CD8-positive, alpha-beta memory T cell (primary cell): ENCODE measurements at places on chromosomes 1 and 21. TPM values are rescaled to one million over a fixed set of nuclear protein-coding genes. Genes with fewer than 3 reads are reported as not detected.

The APCS gene
- not detected for total RNA-seq

GRCh38 chr1:243393096-243393495 lies 137.3 kb downstream of the SDCCAG8 start:
- DNase-seq: no peak

DNA sequence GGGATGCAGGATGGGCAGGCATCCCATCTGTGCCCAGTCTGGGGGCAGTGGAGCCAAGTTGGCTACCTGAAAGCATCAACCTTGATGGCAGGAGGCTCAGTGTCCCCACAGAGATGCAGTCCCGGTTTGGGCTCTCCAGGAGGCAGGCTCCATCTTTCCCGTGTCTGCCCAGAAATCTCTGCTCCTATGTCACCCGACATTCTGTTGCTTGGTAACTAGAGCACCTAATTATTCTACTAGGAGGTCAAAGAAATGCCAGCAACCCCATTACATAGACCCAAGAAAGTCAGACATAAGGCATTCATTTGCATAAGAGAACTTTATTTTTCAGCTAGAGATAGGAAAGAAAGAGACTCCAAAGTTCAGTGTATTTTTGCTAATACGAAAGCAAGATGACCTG lies 100.3 kb upstream of the BACE2 start:
- DNase-seq: no peak

- no peak for DNase-seq
These were observed 20.5 kb downstream of the SYT2 start for GRCh38 chr1:202689493-202690342.

The GBP5 gene
- 67.2 TPM for total RNA-seq

The RXFP4 gene
- not detected for total RNA-seq

DNA sequence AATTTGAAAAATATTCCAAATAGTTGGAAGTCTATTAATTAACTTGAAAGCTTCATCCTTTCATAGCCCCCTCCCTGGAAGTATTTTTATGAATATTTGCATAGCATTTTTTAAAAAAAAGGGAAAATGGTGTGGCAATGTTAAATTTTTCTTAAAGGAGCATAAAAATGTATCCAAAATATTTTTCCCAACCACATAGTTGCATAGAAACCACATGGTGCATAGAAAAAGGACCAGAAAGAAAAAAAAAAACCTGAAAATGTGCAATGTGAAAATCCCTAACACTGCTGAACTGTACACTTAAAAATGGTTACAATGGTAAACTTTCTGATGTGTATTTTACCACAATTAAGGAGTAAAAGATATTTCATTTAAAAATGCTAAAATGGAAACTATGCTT lies 8.0 kb downstream of the C1orf167 start:
- no peak for DNase-seq

DNA sequence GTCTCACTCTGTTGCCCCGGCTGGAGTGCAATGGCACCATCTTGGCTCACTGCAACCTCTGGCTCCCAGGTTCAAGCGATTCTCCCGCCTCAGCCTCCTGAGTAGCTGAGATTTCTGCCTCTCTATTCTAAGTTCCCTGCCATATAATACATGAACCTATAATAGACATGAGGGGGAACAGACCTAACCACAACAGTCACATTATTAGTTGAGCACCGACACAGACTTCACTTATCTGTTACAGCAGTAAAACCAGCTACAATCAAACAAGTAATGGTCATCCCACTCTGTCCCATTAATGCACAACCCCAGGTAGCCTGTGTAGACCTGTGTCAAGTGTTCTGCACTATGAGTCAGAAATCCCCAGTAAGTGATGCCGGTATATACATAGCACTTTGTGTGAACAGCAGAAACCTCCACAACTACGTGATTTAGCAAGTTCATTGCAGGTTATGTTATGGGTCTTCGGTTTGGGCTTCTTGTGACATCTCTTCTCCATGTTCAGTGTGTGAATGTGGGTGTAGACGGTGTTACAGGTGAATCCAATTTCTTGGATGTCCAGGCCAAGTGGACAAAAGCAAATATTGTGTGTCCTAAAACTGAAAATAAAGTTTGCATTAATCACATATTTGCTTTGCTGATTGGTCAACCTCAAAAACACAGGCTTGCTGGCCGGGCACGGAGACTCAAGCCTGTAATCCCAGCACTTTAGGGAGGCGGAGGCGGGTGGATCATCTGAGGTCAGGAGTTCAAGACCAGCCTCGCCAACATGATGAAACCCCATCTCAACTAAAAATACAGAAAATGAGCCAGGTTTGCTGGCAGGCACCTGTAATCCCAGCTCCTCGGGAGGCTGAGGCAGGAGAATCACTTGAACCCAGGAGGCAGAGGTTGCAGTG lies 3.6 kb downstream of the MMACHC start:
- no peak for DNase-seq

DNA sequence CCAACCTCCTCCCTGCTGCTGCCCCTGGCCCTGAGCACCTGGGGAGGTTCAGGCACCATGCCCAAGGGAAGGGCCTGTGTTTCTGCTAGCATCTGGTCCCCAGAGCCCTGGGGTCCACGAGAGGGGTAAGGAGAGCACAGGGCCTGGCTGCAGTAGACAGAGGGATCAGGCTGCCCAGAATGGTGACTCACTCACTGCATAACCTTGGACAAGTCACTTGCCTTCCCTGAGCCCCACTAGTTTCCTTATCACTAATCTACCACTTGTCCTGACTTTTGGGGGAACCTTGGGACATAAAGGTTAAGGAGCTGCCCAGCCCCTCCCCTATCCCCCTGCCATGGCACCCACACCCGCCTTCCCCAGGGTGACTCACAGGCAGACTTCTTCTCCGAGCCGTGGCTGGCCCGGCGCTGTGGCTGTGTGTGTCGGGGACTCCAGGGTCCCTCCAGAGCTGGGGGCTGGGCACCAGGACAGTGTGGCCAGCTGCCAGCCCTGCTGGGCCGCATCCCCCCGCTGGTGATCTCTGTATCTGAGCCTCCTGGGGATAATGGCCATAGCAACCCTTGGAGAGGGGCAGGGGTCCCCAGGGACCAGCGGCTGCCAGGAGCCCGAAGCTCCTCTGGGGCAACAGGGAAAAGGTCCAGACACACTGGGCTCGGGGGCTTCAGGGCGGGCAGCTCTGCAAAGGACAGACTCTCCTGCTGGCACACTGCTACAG lies 4.0 kb downstream of the ARHGEF19 start:
- no peak for DNase-seq

DNA sequence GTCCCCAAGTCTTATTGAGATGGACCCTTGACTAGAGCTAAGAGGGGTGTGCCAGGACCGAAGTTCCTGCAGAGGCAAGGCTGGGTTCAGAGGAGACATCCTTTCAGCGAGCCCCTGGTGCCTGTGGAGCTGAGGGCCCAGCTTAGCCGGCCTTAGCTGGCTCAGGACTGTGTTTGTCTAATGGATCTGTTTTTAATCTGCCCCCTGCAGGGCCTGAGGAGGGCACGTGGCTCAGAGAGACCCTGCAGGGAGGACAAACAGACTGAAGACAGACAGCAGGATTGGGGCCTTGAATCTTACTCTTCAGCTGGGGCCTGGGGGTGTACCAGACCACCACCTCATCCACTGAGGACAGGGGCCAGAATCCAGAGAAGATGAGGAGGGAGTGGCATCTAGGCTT lies 1.6 kb downstream of the CRABP2 start:
- DNase-seq: no peak

- DNase-seq: no peak
These were observed 256.8 kb upstream of the NFIA start for GRCh38 chr1:60825593-60825992.

GRCh38 chr1:59856725-59857338 lies 42.1 kb downstream of the HOOK1 start:
- no peak for DNase-seq

- no peak for DNase-seq
These were observed 5.1 kb upstream of the GJA4 start for GRCh38 chr1:34787461-34788420.

The UBASH3A gene
- 38.7 TPM for total RNA-seq

DNA sequence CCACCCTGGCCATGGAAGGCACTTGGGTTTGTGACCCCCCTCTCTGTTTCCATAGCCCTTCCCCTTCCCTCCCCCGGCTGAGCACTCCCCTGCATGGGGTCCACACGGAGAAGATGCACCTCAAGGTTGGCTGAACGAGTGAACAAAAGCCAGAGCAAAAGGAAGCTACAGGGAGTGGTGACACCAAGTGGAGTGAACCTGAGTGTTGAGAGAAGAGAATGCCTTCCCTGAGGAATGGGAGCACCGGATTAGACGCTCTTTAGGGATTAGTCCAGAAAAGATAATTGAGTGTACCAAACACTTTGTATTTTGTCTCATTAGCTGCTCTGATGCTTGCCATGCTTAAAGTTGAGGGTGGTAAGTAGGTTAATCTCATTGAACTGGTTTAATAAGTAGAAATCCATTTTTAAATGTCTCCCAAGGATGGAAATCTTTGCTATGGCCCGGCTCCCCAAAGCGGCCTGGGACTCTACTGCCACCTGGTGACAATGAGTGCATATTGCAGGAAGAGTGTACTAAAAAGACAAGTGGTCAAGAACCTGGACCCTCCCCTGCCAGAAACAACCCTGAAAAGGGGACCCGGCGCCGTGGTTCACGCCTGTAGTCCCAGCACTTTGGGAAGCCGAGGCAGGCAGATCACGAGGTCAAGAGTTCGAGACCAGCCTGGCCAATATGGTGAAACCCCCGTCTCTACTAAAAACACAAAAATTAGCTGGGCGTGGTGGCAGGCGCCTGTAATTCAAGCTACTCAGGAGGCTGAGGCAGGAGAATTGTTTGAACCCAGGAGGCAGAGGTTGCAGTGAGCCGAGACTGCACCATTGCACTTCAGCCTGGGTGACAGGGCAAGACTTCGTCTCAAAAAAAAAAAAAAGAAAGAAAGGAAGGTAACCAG lies 150.6 kb upstream of the ZC3H12A start:
- no peak for DNase-seq

GRCh38 chr1:174367892-174368291 lies 79.9 kb upstream of the GPR52 start:
- DNase-seq: no peak

DNA sequence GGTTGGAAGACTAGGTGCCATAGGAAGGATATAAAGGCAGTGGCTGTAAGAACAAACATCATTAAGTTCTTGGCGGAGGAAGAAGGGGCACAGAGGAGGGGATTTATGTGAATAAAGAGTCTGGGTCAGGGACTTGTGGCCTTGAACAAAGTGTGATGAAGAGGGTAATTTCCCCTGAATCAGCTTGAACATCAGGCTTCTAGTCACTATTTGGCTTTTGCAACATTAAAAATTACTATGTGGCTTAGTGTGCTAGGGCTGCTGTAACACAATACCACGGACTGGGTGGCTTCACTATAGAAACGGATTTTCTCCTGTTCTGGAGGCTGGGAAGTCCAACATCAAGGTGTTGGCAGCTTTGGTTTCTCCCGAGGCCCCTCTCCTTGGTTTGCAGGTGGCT lies 70.5 kb upstream of the CNIH3 start:
- DNase-seq: no peak

DNA sequence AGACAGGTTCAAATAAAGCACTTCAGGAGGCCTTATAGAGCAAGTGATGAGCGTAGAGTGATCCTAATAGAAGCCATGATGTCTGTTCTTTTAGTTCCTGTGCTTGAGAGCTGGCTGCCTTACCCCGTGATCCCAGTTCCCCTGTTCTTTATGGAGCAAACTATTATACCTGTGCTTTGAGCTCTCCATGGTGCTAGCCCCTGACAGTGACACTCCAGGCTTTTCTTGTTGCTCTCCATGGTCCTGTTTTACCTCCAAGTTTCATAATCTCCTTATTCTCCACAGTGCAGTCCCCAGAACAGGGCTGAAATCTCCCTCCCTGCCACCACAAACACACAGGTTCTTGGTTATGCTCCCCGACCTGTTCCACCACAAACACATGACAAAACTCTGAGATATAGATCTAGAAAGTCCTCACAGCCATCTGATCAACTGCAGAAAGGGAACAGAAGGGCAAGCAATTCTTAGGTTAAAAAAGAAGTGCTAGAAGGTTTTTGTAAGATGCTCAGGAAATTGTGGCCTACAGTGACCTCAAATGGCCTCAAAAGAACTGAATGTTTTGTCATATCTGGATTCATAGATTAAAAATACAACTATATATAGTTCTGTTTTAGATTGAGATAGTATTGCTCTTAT lies 6.0 kb downstream of the CADM3 start:
- DNase-seq: no peak

- no peak for DNase-seq
These were observed 23.1 kb downstream of the CASZ1 start for GRCh38 chr1:10773376-10773775.
